ENCODE measurements at places on chromosomes 5 and 9.

GRCh38 chr5:36240779-36241630 lies 720 bp downstream of the NADK2 start:
- peak; percentile 79 for DNase-seq

DNA sequence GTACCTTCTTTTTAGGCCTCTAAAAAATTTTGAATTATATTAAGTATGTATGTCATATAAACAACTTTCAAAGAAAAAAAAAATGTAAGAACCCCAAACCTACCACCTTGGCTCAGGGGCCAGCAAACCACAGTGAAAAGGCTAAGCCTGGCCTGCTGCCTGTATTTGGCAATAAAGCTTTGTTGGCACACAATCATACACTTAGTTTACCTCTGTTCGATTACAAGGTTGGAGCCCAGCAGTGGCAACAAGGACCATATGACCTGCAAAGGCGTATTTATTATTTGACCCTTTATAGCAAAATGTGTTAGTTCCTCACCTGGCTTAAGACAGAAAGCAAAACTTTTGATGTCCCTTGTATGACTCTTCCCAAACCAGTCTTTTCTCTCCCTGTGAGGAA lies 282.8 kb downstream of the DENND1A start:
- DNase-seq, result no peak

DNA sequence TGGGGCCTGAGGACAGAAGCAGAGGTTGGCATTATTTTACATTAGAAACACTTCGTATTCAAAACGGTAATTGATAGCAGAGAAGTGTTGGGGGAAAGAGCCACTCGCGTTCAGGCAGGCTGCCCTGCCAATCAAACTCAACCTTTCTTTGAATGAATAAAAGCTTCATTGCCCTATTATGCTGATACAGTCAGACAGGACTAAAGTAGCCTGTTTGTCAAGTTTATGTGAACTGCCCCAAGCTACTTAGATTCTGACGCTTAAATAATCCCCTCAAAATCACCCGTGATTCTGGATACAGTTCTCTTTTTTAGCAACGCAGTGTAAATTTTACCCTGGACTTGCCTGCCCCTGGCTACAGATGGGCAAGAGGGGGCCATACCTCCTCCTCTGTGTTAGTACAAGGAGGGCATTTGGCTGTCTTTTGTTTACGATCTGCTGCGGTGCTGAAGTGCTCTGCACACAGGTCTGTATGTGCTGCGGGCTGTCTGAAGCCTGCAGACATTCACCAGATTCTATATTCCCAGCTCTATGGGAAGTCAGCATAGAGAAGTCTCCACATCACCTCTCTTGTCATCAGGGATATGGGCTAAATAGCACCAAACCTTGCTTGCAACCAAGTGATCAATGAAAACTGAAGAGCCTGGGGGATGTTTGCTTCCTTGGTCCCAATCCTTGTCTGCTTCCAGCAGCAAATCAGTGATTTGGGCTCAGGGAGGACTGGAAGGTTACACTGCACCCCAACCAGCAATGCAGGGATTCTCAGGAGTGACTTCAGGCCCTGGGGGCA lies 218.4 kb downstream of the EBF1 start:
- no peak for DNase-seq

DNA sequence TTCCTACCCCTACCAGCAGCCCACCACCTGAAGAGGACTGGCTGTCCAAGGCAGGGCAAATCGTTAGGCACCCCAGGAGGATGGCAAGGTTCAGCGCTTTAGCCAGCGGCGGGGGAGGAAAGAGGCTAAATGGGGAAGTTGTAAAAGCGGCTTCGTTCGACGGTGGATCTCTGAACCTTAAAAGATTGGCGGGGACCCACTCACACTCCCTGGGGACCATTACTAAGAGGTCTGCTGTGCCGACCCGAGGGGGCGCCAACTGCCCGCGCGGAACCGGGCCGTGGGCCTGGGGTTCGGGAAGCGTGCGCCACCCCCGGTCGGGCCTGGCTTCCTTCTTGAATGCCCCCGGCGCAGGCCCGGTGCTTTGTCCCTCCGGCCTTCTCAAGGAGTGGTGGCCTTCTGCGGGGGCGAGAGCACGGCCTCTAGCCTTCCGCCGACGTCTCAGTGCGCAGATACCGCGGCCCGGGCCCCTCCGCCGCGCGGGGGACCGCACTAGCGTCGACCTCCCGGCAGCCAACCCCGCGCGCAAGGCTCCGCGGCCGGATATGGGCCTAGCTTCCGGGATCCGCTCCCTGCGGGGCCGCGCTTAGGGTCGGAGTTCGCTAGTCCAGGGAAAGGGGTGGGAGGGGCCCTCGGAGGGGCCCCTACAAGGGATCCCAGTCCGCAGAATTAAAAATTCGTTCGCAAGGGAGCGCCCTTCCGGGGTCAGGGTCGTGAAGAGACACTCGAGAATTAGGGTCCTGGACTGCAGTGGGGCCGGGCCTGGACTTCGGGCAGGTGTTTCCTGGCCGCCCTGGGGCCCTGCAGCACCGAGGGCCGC lies 10.5 kb downstream of the NR2F1-AS1 start:
- peak; percentile 78 for DNase-seq
